ENCODE measurements at places on chromosomes 5 and 9.

DNA sequence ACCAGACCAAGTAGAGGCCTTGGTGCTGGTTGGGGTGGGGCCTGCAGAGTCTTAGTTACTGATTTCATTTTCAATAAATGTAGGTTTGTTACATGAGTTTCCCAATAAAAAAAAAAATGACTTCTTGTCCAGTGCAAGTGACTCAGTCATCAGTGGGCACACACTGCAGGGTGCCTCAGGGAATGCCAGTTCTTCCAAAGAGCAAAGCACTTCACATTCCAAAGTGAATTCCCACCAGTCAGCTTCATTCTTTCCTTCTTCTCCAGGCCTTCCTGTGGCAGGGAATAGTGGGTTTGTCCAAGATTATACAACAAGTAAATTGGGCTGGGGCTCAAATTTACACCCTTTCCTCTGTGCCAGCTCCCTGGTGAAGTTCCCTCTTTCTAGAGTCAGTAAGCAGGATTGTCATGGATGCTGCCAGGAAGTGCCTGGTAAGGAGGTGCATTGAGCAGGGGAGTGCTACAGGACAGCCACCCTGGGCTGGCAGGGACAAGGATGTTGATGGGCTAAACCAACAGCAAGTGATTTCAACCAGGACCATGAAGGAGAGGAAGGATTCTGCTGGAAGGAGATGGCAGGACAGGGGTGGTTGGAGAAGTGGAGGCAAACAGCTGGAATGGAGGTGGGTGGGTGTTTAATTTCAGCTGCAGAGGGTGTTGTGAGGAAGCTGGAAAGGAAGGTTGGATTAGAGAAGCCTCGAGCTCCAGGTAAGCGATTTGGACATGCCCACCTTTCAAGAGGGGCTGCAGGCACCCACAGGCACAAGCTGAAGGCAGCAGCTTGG lies 3.7 kb upstream of the B4GALT7 start:
- DNase-seq: no peak

GRCh38 chr5:18334949-18335348 lies 700.7 kb downstream of the TAF11L14 start:
- no peak for DNase-seq

DNA sequence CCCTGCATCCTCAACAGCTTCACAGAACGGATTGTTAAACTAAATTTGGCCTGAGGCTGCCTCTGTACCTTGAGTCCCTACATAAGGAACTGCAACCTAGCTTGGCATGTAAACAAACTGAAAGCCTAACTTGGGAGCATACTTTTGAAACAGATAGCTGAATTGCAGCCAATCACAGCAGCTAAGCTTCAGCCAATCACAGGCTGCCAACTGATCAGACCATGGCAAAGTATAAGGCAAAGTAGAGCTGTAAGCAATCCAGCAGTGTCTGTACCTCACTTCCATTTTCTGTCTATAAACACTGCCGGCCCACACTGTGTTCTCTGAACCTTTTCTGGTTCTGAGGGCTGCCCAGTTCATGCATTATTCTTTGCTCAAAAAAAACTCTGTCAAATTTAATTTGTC lies 8.9 kb upstream of the ZNF483 start:
- DNase-seq: no peak

DNA sequence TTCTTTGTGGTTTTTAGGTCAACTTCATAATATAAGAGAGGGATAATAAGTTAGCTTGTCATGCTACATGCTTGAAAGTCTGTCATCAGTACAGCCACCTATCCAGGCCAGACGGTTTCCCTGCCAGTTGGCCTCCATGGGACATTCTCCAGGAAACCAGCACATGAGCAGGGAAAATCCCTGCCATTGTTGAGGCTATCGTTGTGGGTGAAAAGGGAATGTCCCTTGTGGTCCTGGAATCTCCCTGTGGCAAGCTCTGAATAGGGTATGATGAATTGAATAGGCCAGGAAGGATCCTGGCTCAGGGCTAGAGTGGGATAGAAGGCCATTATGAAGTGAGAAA lies 12.3 kb downstream of the F2RL1 start:
- DNase-seq: no peak

DNA sequence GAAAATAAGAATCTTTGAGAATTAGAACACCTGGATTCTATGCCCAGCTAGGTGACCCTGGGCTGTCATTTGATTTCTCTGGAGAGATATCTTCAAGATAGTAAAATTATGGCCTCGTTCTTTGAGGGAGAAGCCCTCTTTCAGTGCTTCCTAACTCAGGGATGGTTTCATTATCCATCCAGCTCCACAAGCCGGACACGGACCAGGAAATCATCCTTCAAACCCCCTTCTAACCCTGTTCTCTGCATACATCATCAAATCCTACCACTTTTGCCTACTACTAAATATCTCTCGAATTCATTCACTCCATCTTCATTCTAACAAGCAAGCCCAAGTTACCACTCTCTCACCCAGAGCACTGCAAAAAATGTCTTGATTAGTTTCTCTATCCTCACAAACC lies 57.2 kb downstream of the MAPKAP1 start:
- DNase-seq: no peak

DNA sequence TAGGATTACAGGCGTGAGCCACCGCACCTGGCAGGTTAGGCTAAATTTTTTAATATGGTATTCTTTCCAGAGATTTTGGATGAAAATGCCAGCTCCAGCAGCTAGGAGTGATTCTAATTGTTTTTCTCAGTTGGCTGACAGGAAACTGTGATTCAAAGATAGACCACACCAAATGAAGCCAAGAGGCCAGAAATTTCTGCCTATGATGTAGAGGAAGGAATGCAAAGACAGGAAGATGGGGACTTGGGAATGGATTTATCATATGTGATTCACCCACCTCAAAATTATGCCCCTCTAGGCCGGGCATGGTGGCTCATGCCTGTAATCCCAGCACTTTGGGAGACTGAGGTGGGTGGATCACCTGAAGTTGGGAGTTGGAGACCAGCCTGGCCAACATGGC lies 53.3 kb downstream of the UGCG start:
- no peak for DNase-seq
